ENCODE measurements at places on chromosomes 3 and 15.

DNA sequence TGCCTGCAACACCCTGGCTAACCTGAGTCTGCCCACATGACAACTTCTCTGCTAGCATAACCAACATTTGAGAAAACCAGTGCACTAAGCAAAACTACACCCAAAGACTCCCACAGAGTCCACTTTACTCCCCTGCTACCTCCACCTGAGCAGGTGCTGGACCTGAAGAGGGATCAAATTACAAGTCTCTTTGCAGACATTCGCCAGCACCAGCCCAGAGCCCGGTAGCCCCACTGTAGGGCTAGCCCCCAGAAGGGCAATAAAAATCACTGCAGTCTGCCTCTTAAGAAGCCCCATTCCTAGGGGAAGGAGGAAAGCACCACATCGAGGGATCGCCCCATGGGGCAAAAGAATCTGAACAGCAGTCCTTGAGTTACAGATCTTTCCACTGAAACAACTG is 472.2 kb downstream of the GRM7 start:
- DNase-seq: no peak

DNA sequence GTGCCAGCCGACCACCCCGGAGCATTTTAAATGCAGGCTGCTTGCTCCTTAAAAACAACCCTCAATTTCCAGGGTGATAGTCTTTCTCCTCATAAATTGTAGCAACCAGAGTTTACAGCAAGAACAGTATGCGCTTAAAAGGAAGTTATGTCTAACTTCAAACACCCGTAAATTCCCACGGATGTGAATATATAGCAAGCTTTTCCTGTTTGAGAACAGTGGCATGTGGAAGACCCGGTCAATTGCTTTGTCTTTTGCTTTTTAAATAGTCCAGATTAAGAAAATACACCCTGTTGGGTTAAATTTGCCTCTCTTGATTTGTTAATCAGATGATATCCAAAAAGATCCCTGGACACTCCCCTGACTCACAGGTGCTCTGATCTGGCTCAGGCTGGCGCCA is 20.8 kb downstream of the MRPS25 start:
- no peak for DNase-seq

DNA sequence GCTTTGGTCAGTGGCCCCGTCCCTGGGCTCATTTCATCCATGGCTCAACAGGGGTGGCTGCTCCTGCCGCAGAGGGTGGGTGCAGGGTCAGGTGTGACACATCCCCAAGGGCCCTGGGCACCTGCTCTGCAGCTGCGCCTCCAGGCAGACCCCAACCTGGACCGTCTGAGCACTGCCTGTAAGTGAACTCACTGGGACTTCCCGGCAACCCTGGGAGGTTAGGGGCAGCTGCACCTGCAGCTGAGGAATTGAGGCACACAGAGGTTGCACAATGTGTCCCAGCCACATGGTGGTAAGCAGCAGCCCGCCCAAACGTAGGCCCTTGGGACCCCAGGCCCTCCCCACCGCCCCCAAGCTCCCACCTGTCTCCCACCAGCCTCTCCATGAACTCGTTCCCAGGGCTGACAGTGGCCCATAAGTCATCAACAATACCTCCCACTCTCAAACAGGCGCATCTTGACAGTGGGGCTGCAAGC is 55.1 kb downstream of the PLXNA1 start:
- no peak for DNase-seq

DNA sequence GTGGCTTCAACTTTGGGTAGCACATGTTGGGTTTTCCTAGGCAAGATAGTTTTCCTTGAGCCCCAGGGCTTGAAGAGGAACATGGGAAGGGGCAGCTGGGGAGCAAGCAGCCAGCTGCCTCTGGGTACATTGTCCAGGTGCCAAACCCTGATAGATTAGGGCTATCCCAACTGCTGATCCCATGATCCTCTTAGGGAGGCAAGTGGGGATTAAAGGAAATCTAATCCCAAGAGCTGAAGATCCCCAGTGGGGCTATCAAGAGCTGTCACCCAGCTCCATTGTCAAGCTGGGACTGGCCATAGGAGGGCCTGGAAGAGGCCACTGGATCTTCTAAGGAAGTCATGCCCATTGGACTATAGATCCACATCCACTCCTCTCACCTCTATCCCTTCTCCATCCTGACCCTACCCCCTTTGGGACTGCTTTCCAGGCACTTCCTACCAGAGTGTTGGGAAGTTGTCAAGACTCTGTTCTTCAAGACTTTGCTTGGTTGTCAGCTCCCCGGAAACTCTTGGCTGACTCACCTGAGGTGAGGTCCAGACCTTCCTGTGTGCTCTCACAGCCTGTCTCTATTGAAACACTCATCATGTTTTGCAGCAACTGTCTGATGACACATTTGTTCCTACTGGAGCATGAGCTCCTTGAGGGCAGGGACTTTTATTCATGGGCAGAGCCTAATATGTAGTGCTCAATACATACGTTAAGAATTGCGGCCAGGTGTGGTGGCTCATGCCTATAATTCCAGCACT is 5.9 kb downstream of the CAMK2N2 start:
- no peak for DNase-seq

- DNase-seq: no peak
These were observed 31.6 kb downstream of the CBLB start for GRCh38 chr3:105837143-105837740.

DNA sequence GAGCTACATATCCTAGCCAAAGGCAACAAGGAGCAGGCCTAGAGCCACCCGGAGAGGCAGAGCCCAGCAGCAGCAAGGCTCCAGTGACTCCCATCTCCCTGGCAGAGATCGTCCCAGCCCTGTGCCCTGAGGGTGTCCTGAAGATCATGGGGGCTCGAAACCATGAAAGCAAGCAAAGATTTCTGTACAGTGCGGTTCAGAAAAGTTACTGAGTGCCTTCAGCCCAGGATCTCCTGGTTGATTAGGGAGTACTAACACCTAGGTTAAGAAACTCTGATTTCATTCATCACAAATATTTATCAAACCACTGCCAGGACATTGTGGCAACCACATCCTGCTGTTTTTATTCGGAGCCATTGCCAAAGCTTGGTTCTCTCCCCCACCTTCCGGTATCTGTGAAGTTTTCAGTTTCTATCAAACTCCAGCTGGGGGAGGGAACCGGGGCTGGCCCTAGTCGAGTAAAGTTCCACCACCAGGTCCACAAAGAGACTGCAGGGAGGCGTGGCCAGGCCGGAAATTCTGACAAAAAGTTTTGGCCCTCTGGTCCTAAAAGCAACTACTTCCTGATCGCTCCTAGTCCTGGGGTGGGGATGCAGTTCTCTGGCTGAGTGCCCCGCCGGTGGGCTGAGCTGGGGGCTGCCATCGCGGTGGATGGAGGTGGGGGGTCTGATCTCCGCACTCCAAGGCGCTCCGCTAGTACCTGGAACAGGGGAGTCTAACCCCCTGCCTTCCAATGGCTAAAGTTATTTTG is 1.2 kb downstream of the RAB43 start:
- DNase-seq: no peak
